Amniotic stem cell (primary cell): ENCODE measurements at places on chromosomes 13 and 19.

- no peak for DNase-seq
Observed at GRCh38 chr13:50599927-50600326, 243.6 kb downstream of the DLEU7 start.

DNA sequence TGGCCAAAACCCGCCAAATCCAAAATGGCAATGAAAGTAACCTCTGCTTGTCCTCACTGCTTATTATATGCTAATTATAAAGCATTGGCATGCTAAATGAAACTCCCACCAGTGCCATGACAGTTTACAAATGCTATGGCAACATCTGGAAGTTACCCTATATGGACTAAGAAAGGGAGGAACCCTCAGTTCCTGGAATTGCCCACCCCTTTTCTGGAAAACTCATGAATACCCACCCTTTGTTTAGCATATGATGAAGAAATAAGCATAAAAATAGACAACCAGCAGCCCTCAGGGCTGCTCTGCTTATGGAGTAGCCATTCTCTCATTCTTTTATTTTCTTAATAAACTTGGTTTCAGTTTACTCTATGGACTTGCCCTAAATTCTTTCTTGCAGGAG, 269.8 kb downstream of the OLFM4 start:
- DNase-seq, result no peak

DNA sequence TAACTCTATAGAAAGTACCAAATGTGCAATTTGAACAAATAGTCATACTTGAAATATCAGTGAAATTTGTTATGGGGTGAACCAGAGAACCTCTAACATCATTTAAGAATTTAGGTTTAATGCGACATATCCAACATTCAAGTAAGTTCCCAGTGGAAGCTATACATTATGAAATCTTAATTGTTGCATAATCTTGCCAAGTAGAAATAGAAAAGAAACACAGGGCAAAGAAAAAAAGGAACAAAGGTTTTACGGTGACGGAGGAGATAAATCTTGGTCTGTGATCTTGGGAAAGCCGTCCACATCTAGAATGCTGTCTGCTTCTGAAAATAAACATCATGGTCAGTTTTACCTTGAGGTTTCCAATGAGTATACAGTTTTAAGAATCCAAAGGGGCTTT, 445.7 kb downstream of the RFC3 start:
- no peak for DNase-seq

- no peak for DNase-seq
Observed at GRCh38 chr13:112350300-112350699, 25.9 kb upstream of the SPACA7 start.

DNA sequence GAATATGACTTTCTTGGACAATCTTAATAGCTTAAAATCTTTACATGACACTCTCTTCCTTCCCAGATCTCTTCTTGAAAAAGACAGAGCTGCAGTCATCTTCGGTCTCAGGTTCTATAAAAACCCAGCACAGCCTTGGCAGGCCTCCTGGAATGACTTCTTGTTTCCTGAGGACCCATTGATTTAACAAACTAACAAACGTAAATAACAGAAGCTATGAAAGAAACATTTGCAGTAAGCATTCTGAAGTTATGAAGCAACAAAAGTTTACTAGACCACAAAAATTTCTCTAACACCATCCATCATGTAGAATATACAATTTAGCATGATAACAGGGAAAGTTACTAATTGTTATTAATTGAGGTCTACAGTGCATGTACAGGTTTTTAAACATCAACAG, 62.8 kb upstream of the STARD13 start:
- DNase-seq, result no peak

- DNase-seq, result no peak
Observed at GRCh38 chr19:46660008-46660517, 919 bp downstream of the DACT3 start.

DNA sequence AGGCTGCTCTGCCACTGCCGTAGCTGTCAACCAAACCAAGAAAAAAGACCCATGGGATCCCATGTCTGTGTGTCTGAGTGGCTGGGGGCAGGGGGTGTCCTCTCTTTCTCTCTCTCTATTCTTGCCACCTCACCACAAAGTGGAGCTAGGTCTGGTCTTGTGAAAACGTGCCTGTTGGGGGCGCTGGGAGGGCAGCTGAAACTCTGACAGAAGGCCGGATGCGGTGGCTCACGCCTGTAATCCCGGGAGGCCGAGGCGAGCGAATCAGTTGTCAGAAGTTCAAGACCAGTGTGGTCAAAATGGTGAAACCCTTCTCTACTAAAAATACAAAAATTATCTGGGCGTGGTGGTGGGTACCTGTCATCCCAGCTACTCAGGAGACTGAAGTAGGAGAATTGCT, 29.2 kb downstream of the ZNF146 start:
- no peak for DNase-seq

GRCh38 chr19:57620673-57621348, 6.8 kb downstream of the ZNF134 start:
- DNase-seq, result no peak

DNA sequence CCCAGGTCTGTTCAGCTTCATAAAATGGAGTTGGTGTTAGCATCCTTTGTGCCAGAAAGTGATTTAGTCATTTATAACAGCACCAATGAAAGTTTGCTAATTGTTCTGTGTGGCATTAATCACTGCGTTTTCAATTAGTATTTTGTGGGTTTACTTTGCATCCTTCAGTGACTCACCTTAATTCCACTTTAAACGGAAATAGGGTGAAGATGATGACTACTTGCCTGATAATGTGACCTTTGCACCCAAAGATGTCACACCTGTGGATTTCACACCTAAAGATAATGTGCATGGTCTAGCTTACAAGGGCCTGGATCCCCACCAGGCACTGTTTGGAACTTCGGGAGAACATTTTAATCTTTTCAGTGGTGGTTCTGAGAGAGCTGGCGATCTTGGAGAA, 15.0 kb downstream of the GPATCH1 start:
- no peak for DNase-seq

GRCh38 chr13:43608400-43609137, 178.2 kb downstream of the ENOX1 start:
- DNase-seq, result no peak

DNA sequence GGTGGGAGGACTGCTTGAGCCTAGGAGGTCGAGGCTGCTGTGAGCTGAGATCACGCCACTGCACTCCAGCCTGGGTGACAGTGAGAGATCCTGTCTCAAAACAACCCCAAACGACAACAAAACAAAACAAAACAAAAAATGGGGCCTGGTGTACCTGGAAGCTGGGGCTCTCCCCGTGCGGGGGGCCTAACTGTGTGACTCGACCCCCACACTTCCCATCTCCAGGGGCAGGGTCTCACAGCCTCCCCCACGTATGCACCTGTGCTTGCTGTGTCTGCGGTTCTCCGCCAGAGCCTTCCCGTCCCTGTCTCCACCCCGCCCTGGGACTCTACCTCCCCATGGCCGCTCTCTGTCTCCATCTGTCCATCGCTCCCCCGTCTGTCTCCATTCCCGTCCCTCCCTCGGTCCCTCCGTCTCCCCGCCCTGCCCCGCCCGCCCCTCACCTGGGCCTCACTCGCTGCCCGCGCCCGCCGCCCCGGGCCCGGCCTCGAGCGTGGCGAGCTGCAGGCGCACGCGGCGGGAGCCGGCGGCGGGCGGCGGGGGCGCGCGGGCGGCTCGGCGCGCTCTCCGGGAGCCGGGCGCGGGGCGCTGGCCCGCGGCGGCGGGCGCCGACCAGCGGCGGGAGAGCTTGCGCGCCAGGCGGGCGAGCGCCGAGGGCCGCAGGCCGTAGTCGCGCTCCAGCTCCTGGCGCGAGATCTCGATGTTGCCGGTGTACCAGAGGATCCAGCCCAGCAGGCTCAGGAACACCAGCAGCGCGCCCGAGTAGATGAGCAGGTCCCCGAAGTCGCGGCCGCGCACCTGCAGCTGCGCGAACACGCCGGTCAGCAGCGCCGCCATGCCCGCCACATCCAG, 587 bp downstream of the TMEM238 start:
- peak; percentile 61 for DNase-seq

DNA sequence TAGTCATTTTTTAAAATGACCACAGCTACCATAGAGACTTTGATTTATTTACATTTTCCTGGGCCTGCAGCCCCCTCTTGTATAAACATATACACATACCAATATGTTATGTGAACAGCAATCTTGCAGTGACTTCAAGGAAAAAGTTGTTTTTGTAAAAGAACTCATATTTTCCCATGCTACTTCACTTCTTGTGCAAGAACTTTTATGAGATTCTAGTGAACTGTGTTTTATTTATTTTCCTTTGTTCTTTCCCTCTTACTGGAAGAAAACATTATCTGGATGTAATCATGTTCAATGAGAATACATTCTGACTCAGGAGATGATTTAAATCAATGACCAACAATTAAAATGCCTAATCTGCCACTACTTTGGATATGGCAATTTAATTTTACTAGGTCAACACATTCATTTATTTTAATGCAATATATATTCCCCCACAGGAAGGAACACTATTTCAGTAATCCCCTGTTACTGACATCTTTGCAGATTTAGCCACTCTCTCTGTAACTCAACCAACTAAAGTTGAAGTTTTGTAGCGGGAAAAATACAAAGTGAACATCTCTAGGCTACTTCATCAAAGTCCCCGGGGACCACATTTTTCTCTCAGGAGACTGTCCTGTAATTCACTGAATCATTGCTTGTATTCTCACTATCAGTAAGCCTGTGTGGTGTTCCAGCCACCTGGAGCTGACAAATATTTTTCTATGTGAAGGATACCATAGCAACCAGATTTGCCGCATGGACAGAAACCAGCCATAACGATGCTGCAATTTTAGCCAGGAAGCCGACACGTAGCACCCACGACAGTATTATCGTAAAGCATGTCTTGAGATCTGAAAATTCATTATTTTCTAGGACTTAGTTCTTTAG, 90.5 kb downstream of the STARD13 start:
- peak; percentile 85 for DNase-seq

DNA sequence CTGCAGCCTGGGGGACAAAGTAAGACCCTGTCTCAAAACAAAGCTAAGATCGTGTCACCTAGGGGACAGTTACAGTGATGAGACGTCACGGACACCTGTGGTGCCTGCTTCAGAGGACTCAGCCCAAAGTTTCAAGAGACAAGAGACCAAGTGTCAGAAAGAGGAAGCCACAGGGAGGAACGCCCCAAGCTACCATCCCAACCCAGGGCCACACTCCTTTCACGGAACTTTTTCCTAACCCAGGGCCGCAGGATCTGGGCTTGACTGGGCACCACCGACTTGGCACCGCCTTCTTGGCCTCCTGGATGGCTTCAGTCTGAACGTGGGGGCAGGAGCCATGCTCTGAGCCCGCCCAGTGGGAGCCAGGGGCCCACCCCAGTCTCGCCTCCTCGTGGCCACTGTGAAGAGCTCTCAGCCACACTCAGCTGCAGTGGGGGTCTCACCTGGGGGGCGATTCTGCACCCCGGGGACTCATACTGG, 8.5 kb downstream of the MOB3A start:
- DNase-seq, result no peak

DNA sequence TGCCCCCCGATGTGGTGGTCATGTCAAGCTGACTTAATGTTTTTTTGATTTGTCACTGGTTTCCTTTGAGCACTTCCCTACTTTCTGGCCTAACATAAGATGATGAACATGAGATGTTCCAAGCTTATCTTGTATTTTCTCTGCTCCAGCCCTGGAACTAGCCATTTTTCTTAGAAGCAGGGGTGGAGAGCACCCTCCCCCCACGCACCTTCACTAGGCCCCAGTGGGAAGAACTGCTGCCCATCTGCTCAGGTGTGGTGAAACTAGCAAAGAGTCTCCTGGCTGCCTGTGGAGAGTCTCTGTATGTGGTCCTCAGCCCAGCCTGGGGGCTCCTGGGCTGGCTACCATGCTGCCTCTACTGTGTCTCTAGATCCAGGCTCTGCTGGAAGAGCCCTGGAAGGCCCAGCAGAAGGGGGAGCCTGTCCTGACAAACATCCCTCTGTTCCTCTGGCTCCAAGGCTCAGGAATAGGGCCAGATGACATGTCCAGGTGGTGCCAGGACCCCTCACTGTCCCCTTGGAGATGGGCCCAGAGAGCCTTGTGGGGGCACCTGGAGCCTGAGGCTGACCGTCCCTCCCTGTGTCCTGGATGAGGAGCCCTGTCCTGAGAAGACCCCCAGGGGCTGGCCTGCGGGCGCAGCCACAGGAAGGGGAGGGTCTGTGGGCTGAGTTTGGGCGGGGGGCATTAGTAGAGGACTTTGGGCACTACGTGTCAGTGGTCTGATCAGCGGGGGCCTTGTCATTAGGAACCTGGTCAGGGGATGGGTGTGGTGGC, 4.8 kb upstream of the ZNF14 start:
- DNase-seq, result no peak

- DNase-seq, result no peak
Observed at GRCh38 chr13:113052206-113052605, 53.4 kb upstream of the F7 start.

GRCh38 chr19:3028305-3029064, 595 bp downstream of the TLE2 start:
- DNase-seq, result no peak

DNA sequence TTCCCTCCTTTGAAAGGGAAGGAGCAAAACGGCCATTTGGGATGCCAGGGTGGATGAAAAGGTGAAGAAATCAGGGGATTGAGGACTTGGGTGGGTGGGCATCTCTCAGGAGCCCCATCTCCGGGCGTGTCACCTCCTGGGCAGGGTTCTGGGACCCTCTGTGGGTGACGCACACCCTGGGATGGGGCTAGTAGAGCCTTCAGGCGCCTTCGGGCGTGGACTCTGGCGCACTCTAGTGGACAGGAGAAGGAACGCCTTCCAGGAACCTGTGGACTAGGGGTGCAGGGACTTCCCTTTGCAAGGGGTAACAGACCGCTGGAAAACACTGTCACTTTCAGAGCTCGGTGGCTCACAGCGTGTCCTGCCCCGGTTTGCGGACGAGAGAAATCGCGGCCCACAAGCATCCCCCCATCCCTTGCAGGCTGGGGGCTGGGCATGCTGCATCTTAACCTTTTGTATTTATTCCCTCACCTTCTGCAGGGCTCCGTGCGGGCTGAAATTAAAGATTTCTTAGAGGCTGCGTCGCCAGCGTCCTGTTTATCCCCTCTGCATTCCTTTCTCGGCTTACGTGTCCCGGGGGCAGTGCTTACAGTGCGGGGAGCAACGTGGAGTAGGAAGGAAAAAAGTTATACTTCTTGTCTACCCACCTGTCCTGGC, 15.2 kb upstream of the S1PR4 start:
- peak; percentile 41 for DNase-seq

- peak; percentile 24 for DNase-seq
Observed at GRCh38 chr13:75415694-75416093, 66.3 kb downstream of the TBC1D4 start.

- no peak for DNase-seq
Observed at GRCh38 chr19:1837625-1838105, 10.6 kb downstream of the REXO1 start.

DNA sequence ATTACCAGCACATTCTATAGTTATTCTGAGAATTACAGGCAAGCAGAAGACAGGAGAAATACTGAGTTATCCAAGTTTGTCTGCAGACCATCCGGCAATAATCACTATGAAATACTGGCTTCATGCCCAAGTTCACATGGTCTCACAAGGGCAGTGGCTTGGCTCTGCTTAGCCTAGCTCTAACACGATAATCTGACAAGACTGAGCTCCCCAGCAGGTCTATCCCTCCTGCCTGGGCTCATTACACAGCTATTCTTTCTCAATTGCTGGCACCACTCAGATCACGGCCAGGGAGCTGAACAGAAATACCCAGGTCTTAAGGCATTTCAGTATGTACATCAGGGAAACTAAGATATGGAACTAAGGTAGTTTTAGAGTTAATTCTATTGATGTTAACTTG, 361.6 kb upstream of the PCDH20 start:
- no peak for DNase-seq

- no peak for DNase-seq
Observed at GRCh38 chr13:106517109-106517847, 18.2 kb downstream of the EFNB2 start.
